Small intestine (tissue), 16 donors: ENCODE measurements at places on chromosomes 4 and X.

- peak; percentile 55 for DNase-seq
Measured at GRCh38 chrX:20267931-20268701, 1.4 kb upstream of the RPS6KA3 start.

- no peak for DNase-seq
Measured at GRCh38 chr4:39792128-39792527, 94.2 kb downstream of the UBE2K start.

DNA sequence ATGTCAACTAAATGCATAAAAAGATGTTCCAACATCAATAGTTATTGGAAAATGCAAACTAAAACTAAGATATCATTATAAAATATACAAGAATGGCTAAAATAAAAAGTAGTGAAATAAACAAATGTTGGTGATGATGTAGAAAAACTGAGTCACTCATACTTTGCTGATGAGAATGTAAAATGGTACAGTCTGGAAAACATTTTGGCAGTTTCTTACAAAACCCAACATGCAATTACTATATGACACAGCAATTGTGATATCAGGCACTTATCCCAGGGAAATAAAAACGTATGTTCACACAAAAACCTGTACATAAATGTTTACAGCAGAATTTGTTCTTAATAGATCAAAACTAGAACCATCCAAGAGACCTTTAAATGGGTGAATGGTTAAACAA is 182.6 kb downstream of the RTL9 start:
- DNase-seq: no peak

GRCh38 chr4:60657041-60657440 is 543.1 kb upstream of the ADGRL3 start:
- no peak for DNase-seq

GRCh38 chr4:123652476-123652875 is 255.9 kb downstream of the SPRY1 start:
- no peak for DNase-seq

- DNase-seq: no peak
Measured at GRCh38 chrX:85994228-85994627, 53.1 kb downstream of the CHM start.

- DNase-seq: no peak
Measured at GRCh38 chr4:52244103-52244775, 193.1 kb downstream of the SPATA18 start.

- peak; percentile 9 for DNase-seq
Measured at GRCh38 chr4:39883646-39884045, 94.1 kb downstream of the PDS5A start.

- DNase-seq: no peak
Measured at GRCh38 chrX:18537068-18537467, 111.7 kb downstream of the CDKL5 start.

GRCh38 chr4:108355186-108355901 is 186.6 kb upstream of the LEF1 start:
- no peak for DNase-seq

DNA sequence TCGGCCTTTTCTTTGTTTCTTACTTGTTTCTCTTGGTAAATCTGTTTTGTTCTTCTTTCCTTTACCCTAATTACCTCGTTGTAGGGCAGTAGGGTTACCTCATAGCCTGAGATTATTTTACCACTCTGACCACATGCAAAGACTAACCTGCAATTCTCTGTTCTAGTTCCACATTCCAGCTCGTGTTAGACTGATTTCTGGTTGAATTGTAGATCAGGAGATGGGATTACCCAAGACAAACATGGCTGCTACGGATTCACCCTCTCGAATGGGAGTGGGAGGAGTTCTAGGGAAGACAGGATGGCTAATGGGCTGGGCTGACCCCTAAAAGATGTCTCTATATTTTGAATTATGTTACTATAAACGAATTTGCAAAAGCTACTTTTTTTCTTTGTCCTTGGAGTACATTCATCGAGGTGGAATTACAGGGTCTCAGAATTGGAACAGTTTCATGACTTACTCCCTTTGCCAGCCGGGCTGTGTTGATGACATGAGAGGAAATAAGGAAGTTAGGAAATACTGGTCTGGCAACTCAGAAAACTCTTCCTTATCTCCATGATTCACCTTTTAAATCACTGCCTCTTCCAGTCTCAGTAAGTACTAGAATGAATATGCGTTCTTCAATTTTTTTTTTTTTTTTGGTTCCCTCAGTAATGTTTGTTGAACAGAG is 36.7 kb upstream of the FBXW7 start:
- DNase-seq: peak; percentile 54

DNA sequence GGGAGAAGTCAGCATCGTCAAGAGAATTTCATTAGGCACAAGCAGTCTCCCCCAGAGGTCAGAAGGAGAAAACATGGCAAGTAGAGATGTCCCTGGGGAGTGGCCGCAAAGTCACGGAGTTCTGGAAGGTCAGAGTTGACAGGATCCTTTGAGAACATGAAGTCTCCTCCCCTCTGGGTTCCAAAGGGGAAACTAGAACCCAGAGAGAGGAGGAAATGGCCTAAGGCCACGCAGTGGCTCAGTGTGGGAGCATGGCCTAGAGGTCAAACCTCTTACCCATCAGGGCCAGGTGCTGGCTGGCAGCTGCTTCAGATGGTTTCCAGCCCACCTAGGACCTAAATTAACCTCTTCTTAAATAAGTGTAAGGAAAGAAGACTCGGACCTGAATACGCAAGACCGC is 884 bp downstream of the IDH3G start:
- DNase-seq: peak; percentile 42

- DNase-seq: no peak
Measured at GRCh38 chr4:183195534-183195933, 96.5 kb downstream of the WWC2 start.

- DNase-seq: peak; percentile 34
Measured at GRCh38 chrX:153968754-153969124, 2.9 kb downstream of the HCFC1 start.
